ENCODE measurements at places on chromosomes 1 and 21.

DNA sequence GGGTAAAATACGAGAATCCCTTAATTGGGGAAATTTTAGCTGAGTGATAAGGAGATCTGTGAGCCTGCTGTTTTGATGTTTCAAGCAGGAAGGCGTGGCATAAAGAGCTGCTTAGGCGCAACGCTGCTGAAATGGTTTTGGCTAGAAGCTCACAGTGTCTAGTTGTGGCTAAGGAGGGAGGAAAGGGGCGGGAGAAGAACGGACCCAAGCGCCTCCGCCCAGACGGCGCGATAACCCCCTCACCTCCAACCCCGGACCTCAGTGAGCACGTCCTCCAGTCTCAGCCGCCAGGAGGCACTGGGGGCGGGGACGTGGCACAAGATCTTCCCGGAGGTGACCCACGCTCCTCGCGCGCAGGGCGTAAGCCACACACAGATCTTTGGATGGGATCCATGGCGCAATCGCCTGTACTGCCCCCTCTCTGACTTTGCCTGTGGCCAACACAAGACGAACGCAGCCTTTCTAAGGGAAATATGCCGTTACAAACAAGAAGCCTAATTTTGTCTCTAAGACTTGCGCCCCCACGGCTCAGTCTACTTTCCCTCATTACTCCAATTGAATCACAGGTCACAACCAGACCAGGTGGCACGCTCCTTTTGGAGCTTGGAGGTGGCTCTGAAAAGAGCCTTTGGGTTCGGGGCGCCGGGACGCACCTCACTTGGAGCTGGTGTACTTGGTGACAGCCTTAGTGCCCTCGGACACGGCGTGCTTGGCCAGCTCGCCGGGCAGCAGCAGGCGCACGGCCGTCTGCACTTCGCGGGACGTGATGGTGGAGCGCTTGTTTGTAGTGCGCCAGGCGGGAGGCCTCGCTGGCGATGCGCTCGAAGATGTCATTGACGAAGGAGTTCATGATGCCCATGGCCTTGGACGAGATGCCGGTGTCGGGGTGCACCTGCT, 23.4 kb upstream of the RNF187 start:
- no peak for DNase-seq

DNA sequence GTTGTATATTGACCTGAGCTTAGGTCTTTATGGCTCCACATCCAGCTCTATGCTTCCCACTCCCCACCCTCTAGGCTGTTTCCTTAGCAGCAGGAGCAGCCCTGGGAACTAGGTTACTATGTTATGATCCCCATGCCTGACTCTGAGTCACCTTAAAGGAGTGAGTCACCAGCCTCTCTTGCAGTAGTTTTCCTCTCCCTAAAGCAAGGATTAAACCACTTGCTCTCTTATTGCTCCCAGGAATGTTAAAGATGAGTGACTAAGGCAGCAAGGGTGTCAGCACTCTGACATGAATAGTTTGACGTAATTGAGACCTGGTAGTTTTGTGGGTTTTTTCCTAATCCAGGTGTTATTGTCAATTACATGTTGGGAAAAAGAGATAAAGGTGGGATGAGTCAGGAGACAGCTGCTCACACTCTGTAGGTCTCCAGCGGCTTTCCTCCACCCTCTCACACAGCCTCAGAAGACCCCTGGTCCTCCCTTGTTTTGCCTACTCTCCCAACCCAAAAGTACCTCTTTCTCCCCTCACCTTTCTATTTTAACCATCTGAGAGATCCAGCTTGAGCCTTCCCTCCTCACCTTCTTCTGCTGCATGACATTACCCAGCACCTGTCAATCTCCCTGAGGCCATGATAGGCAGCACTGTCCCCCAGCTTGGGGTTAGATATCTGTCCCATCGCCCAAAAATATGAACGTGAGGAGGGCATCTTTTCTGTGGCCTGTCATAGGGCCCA, 369.1 kb upstream of the VAMP3 start:
- no peak for DNase-seq

GRCh38 chr1:117403597-117403996, 36.3 kb downstream of the MAN1A2 start:
- no peak for DNase-seq

DNA sequence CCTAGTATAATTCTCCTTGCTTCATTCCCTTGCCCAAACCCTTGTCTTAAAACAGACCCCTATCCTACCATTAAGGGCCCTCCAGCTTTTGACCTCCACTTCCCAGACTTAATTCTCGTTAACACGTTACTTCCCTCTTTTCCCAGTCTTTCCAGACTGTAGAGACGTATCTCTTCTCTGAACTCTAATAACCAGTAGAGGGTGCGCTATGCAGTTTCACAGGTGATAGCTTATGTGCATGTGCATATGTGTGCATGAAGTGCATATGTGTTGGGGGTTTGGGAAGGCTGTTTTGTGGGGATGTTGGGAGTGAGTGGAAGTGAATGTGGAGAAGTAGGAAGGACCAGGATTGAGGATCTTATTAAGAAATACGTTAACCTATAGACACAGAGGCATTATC, 78.1 kb upstream of the CCDC190 start:
- DNase-seq, result no peak

DNA sequence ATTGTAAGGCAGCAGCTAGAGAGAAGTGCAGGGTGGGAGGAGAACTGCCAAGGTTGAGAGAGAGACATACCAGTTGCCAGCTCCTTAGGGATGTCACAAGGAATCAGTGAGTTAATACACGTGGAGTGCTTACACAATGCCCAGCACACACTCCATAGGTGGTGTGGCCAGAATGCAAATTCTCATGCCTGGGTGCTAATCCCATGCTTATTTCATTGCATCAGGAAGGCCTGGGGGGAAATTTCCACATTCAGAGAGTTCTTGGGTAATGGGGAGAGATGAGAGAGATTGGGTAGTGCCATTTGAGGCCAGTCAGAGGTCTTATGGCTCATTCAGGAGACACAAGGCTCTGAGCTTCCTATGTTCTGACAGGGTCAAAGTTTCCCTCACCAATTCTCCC, 38.7 kb downstream of the GJA5 start:
- no peak for DNase-seq

- DNase-seq, result no peak
Observed at GRCh38 chr1:204782118-204782700, 88.5 kb upstream of the NFASC start.

DNA sequence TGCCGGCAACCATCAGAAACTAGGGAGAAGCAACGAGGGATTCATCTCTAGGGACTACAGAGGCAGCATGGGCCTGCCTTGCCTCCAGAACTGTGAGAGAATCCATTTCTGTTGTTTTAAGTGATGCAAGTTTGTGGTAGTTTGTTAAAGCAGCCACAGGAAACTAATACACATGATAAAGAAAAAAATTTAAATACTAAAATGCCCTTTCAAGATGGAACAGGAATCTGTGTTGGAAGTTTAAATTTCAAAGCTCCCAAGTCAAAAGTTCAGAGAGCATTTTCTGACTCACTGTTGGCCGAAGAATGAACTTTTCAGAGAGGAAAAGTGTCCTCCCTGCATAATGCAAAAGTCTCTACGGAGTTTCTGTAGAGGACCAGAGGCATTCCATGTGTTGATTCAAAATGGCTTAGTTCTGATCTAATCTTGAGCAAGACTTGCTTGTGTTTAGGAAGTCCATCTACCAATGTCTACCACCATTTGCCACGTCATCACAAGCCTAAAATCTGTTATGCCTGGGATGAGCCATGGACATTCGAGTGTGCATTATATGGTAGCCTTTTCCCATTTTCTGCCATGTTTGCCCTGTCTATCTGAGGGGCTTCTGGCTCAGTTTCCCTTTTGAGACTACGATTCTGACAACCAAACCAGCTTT, 22.4 kb upstream of the ARHGAP29 start:
- no peak for DNase-seq

GRCh38 chr1:156549390-156549789, 23.0 kb downstream of the IQGAP3 start:
- no peak for DNase-seq

- no peak for DNase-seq
Observed at GRCh38 chr1:3788756-3789420, 7.4 kb downstream of the LRRC47 start.

DNA sequence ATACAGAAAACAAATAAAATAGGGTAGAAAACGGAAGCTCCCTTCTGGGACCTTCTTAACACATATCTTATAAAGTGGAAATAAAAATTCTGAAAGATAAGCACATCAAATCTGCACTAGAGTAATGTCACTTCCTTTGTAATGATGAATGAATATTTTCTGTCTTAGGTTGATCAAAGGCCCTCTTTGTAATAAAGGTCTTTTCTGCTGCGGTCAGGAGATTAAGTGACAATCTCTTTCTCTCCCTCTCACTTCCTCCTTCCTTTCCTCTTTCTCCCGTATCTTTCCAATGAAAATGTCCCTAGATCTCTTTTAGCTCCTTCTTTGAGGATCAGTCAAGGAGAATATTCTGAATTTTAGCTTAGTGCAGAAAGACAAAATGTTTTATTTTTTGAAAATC, 33.8 kb downstream of the TMCO1 start:
- no peak for DNase-seq

DNA sequence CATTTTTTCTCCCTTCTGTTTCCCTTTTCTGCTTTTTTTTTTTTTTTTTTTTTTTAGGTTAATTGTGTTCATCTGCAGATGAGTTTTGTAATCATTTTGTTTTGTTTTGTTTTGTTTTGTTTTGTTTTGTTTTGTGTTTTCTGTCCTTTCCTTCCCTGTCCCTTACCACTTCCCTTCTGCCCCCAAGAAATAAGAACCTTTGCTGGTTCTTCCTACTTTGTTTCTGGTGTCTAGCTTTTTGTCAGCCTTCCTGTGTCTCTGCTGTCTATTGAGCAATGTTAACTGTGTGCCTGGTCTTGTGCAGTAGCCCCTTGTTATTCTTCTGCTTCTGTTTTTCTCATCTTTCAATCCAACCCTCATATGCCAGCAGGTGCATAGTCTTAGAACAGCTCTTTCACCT, 46.0 kb downstream of the MPZL1 start:
- DNase-seq, result no peak

- DNase-seq, result no peak
Observed at GRCh38 chr1:167752219-167752985, 30.6 kb downstream of the MPZL1 start.

Data from D721Med (cell line).